ENCODE measurements at places on chromosomes 2 and 18.

DNA sequence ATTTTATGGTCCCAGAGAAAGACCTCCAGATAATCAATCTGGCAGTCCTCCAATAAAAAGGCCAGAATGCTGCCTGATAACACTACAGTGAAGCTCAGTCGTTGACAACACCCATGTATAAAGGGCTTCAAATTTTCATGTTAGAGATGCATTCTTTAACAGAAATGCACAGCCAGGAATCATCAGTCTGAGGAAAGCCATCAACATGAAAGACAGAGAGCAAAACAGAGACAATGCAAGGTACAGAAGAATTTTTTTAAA, 13.8 kb downstream of the BABAM2 start:
- no peak for DNase-seq

- no peak for DNase-seq
Observed at GRCh38 chr2:124149571-124149970, 124.5 kb downstream of the CNTNAP5 start.

DNA sequence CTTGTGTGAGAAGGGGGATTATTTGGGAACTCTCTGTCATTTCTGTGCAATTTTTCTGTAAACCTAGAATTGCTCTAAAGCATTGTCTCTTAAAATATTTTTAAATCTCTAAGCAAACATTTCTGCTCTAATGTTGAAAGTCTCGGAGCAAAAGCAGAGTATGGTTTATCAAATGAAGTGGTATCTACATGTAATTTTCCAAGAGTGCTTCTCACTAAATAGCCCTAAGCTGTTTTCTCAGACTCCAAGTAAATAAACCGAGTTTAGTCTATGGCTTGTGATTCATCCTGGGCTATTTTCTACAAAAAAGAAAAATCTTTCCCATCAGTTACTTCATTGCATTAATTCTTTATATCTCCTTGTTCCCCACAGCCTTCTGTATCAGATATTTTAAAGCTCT, 90.8 kb downstream of the METTL4 start:
- DNase-seq: no peak

DNA sequence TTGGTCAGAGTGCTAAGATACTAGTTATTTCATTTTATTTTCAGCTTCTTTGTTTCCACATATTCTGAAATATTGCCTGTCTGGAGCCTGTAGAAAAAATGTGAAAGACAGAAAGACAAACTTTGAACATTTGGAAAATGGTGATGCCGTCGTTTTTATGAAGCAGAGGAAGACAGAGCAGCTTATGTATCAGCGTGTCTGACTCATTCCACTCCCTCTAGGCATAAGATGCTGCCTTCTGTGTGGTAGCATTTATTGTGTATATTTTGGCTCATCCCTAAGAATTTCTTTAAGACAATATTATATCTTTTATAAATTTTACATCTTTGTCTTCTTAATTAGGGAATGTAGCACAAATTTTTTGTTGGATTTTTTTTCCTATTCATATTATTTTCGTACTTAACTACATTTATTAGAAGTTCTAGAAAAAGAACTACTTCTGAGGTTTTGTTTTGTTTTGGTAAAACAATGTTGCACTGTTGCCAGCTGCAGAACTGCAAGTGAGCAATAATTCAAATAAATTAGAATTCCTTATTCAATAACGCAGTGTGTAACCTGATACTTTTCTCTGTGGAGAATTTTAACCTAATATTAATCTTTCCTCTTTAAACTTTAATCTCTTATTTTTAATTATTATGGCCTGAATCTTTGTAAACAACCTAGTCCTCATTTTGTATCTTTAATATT, 300.4 kb downstream of the ZNF407 start:
- no peak for DNase-seq

DNA sequence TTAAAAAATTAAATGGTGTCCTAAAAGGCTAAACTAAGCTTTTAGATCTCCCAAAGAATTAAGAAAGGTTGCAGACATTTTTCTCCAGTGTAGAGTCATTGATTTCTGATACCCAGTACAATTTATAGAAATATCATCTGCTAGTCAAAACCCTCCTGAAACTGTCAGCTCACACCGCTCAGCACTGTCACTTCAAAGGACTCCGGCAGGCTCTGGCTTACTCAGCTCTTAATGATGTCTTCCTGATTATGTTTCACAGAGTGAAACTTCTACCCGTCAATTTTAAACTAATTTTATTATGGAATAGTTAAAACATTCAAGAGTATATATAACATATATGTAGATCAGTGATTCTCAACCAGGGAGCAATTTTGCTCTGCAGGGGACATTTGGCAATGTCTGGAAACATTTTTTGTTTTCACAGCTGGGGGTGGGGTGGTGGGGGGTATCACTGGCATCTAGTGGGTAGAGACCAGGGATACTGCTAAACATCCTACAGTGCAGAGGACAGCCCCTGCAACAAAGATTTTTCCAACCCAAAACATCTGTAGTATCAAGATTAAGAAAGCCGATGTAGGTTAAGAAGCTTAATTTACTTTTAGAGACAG, 31.6 kb downstream of the CDK15 start:
- DNase-seq: no peak
